ENCODE measurements at places on chromosomes 6 and 20. TPM values are rescaled to one million over a fixed set of nuclear protein-coding genes. Genes with fewer than 3 reads are reported as not detected.
A peak's percentile ranks its signal among the peaks of the same experiment; 100 is the strongest.

Gene LTB
- total RNA-seq: 4.6 TPM

Gene C20orf141
- not detected for total RNA-seq

Gene SLC17A2
- not detected for total RNA-seq

Gene PEX6
- 19.6 TPM for total RNA-seq

Gene SLC35B3
- 3.7 TPM for total RNA-seq

Gene EDN1
- total RNA-seq: 4.6 TPM

Gene SRC
- total RNA-seq: 19.9 TPM

Gene HLA-DQA2
- total RNA-seq: 0.34 TPM

GRCh38 chr6:82385961-82386360, 22.3 kb downstream of the TPBG start:
- H3K27me3 ChIP-seq: no peaks in the 10 kb centered on the region
- no peaks in the 10 kb centered on the region for H3K4me1 ChIP-seq
- DNase-seq: no peak
- H3K4me3 ChIP-seq: no peak overlapping the region
- H3K27ac ChIP-seq: no peak overlapping the region
- no peaks in the 10 kb centered on the region for H3K36me3 ChIP-seq

DNA sequence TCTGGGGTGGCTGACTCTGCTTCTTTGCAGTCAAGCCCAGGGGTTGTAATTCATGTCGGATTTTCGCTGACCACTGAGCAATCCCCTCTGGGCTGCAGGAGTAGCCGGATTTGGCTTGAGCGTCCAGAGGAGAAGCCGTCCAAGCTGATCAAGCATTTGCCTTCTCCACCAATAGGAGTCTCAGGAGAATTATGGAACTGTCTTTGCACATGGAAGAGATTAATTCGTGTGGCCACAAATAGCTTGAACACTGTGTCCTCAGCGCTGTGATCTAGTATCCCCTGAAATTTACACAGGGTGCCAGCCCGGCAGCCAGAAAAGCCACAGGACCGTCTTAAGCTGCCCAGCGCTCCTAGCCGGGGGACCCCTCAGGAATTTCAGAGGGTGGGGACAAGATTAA, 37.1 kb downstream of the EYA2 start:
- no peak overlapping the region for H3K4me3 ChIP-seq
- H3K4me1 ChIP-seq: peaks cover 12% of the 10 kb centered on the region
- no peak overlapping the region for H3K27ac ChIP-seq
- H3K36me3 ChIP-seq: no peaks in the 10 kb centered on the region
- no peak for DNase-seq

GRCh38 chr20:19688031-19688806, 69.8 kb upstream of the RIN2 start:
- peaks cover 26% of the 10 kb centered on the region for H3K4me1 ChIP-seq
- no peak overlapping the region for H3K4me3 ChIP-seq
- peak; percentile 63 for DNase-seq
- H3K27ac ChIP-seq: no peak overlapping the region
- H3K36me3 ChIP-seq: no peaks in the 10 kb centered on the region
- no peaks in the 10 kb centered on the region for H3K27me3 ChIP-seq

- H3K36me3 ChIP-seq: no peaks in the 10 kb centered on the region
- DNase-seq: no peak
- no peak overlapping the region for H3K4me3 ChIP-seq
Measured at GRCh38 chr6:106513808-106514582, 115.3 kb downstream of the RTN4IP1 start.

DNA sequence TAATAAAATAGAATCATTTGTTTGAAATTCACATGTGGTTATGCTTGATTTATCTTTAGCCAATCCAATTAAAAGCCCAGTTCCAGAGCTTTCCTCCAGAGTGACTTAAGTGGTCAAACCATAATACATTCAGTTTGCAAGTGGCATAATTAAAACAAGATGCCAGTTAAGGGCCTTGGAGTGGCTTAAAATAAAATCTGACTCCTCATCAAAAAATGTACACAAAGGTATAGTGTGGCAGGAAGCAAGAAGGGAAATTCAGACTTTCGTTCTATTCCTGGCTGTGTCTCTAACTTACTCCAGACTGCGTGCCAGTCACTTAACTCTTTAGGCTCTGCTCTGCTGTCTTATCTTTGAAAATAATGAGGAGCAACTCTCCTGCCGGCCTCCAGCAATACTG, 251.3 kb upstream of the PRND start:
- H3K4me3 ChIP-seq: no peak overlapping the region
- no peaks in the 10 kb centered on the region for H3K4me1 ChIP-seq
- no peak for DNase-seq
- peaks cover 3% of the 10 kb centered on the region for H3K27me3 ChIP-seq

GRCh38 chr20:53655625-53656292, 62.1 kb upstream of the ZNF217 start:
- no peaks in the 10 kb centered on the region for H3K36me3 ChIP-seq
- no peak overlapping the region for H3K27ac ChIP-seq
- DNase-seq: no peak
- H3K4me3 ChIP-seq: no peak overlapping the region
- peaks cover 28% of the 10 kb centered on the region for H3K4me1 ChIP-seq

Gene DDX43
- total RNA-seq: 0.37 TPM

- no peak overlapping the region for H3K4me3 ChIP-seq
- H3K4me1 ChIP-seq: peaks cover 6% of the 10 kb centered on the region
- H3K27ac ChIP-seq: no peak overlapping the region
- no peaks in the 10 kb centered on the region for H3K36me3 ChIP-seq
- no peaks in the 10 kb centered on the region for H3K27me3 ChIP-seq
- DNase-seq: no peak
Measured at GRCh38 chr6:116767715-116768114, 2.2 kb upstream of the FAM162B start.

DNA sequence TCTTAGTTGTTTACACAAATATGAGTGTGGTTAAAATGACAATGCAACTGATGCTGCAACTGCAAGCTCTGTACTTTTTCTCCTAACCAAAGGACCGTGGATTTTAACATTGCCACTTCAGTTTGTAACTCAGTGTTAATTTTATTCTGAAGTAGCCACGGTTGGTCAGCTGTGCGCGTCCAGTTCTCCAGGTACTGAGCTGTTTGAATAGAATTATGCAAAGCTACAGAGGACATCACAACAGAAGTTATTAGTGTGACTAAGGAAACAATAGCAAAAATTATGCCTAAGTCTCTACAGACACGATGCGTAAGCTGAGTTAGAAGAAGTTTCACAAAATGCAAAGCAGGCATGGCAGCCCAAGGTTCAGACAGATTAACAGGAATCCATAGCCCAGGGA, 4.4 kb upstream of the ABHD12 start:
- H3K4me1 ChIP-seq: peaks cover 6% of the 10 kb centered on the region
- no peak for DNase-seq
- no peaks in the 10 kb centered on the region for H3K36me3 ChIP-seq
- H3K4me3 ChIP-seq: no peak overlapping the region

Gene KCNK17
- not detected for total RNA-seq

- H3K4me3 ChIP-seq: no peak overlapping the region
- no peaks in the 10 kb centered on the region for H3K27me3 ChIP-seq
- DNase-seq: no peak
- H3K36me3 ChIP-seq: no peaks in the 10 kb centered on the region
Measured at GRCh38 chr6:136468711-136469110, 81.5 kb downstream of the MAP7 start.

DNA sequence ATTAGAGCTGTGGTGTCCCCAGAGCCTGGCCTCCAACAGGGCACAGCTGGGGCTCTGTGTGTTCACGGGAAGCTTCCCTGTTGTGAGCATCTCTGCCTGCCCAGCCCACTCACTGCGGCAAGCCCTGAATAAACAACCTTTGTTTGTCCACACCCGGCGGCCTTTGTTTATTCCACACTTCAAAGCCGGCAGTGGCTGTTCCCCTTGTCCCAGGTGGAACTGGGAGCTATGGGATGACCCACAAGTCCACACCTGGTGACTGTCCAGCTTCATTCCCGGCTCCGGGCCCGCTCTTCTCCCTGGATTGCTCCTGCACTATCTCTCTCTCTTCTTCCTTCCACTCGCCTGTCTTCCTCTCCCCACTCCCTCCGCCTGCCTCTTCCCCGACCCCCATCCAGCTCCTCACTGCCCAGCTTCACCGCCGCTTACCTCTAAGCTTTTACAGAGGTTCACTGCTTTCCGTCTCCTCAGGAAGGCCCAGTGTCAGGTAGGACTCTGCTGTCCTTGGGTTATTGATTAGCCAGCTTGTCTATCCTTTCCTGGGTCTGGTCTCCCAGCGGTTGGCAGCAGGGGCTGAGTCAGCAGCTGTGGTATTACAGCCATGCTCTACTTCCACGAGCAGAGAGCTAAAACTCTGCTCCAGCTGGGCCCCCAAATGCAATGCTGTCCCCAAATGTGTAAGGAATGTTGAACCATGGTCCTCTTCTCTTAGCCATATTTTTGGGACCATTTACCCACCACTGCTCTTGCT, 17.8 kb downstream of the DACT2 start:
- H3K4me3 ChIP-seq: no peak overlapping the region
- no peaks in the 10 kb centered on the region for H3K27me3 ChIP-seq
- H3K27ac ChIP-seq: no peak overlapping the region
- no peaks in the 10 kb centered on the region for H3K36me3 ChIP-seq
- DNase-seq: no peak

- H3K27me3 ChIP-seq: no peaks in the 10 kb centered on the region
- no peaks in the 10 kb centered on the region for H3K4me1 ChIP-seq
- no peak for DNase-seq
- H3K4me3 ChIP-seq: no peak overlapping the region
- no peaks in the 10 kb centered on the region for H3K36me3 ChIP-seq
- H3K27ac ChIP-seq: no peak overlapping the region
Measured at GRCh38 chr20:16955462-16955861, 207.3 kb downstream of the OTOR start.

GRCh38 chr6:106279179-106279578, 46.4 kb downstream of the ATG5 start:
- H3K4me1 ChIP-seq: no peaks in the 10 kb centered on the region
- DNase-seq: no peak
- no peaks in the 10 kb centered on the region for H3K36me3 ChIP-seq
- H3K4me3 ChIP-seq: no peak overlapping the region
- H3K27me3 ChIP-seq: no peaks in the 10 kb centered on the region
- no peak overlapping the region for H3K27ac ChIP-seq

Gene CDSN
- not detected for total RNA-seq

DNA sequence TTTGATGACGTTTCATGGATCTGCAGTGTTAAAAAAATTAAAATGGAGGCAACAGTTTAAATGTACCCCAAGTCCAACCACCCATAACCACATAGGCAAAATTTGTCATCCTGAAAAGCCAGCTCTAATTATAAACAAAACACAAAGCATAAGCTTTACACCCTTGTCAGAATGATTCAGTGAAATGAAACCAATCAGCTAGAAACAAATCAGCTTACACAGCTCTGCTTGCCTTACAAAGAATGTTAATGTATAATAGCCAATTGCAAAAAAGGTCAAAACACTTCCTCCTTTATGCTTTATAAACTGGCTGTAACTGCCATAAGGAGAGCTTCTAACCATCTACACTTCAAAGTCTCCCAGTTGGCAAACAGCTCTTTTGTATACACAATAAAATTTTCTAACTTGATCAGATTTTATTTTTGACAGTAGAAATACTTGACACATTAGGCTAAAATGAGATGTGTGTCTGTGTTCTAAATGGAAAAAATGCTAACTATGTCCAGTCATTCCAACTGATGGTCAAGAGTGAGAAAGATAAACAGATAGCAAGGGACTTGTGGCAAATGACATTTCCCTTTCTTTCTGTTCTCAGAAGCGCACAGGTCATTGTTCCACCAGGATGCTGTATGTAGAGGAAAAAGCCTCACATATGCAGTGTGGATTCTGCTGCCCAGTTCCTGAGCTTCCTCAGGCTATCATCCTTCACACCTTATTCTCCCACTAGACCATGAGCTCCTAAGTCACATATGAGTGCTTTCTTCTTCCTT, 344.3 kb upstream of the ID4 start:
- no peak overlapping the region for H3K27ac ChIP-seq
- no peak for DNase-seq
- H3K27me3 ChIP-seq: no peaks in the 10 kb centered on the region
- H3K4me3 ChIP-seq: no peak overlapping the region

- DNase-seq: no peak
- no peaks in the 10 kb centered on the region for H3K36me3 ChIP-seq
- no peak overlapping the region for H3K27ac ChIP-seq
- H3K27me3 ChIP-seq: no peaks in the 10 kb centered on the region
- H3K4me1 ChIP-seq: no peaks in the 10 kb centered on the region
- no peak overlapping the region for H3K4me3 ChIP-seq
Measured at GRCh38 chr6:45586216-45587171, 208.8 kb upstream of the SUPT3H start.

DNA sequence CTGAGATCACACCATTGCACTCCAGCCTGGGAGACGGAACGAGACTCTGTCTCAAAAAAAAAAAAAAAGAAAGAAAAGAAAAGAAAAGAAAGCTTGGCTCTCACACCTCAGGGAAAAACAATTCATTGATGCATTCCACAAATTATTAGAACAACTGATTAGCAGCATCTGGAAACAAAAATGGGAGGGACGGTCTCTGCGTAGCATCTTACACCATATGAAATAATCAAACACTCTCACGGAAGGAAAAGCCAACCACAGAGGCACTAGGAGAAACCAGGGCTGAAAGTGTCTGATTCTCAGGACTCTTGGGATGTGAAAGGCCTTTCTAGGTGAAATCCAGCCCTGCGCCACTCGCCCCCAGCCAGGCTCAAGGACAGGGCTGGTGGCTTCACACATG, 2.3 kb upstream of the HELZ2 start:
- no peak for DNase-seq
- no peak overlapping the region for H3K27ac ChIP-seq
- H3K4me1 ChIP-seq: peaks cover 16% of the 10 kb centered on the region
- no peak overlapping the region for H3K4me3 ChIP-seq
- peaks cover 11% of the 10 kb centered on the region for H3K36me3 ChIP-seq

DNA sequence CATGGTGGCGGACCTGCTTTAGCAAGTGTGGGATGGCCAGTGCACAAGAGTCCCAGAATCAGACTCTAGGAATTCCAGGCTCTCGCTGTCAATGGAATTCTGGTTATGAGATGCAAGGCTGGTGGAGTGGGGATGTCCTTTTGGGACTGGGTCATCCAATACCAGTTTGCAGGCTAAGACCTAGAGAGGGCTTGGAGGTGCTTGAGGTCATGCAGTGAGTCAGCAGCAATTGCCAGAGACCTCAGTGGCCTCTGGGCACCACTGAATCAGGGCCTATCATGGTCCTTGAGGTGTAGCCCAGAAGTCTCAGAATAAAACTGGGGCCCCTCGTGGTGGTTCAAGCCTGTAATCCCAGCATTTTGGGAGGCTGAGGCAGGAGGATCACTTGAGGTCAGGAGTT, 1.4 kb upstream of the SCRT2 start:
- peaks cover 21% of the 10 kb centered on the region for H3K4me1 ChIP-seq
- no peak overlapping the region for H3K27ac ChIP-seq
- H3K36me3 ChIP-seq: no peaks in the 10 kb centered on the region
- no peak overlapping the region for H3K4me3 ChIP-seq
- no peaks in the 10 kb centered on the region for H3K27me3 ChIP-seq

DNA sequence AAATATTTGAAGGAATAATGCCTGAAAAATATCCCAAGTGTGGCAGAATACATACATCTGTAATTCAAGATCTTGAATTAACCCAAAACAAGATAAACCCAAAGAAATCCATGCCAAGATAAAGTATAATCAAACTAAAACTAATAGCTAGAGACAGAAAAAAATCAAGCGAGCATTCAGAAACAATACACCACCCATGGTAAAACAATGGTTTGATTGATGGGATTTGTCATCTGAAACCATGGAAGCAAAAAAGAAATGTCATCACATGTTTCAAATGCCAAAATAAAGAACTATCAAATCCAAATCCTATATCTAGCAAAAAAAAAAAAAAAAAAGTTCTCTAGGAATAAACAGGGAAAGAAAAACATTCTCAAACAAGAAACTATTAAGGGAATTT, 5.1 kb upstream of the DEFB127 start:
- peaks cover 11% of the 10 kb centered on the region for H3K27me3 ChIP-seq
- H3K4me3 ChIP-seq: no peak overlapping the region
- DNase-seq: no peak
- no peak overlapping the region for H3K27ac ChIP-seq
- no peaks in the 10 kb centered on the region for H3K36me3 ChIP-seq

Gene DNAH8
- total RNA-seq: 0.50 TPM

Gene FOXP4
- 16.8 TPM for total RNA-seq

Data from heart left ventricle (tissue), 16 donors.